ENCODE measurements at places on chromosomes 3 and 15.
A peak's percentile ranks its signal among the peaks of the same experiment; 100 is the strongest.

DNA sequence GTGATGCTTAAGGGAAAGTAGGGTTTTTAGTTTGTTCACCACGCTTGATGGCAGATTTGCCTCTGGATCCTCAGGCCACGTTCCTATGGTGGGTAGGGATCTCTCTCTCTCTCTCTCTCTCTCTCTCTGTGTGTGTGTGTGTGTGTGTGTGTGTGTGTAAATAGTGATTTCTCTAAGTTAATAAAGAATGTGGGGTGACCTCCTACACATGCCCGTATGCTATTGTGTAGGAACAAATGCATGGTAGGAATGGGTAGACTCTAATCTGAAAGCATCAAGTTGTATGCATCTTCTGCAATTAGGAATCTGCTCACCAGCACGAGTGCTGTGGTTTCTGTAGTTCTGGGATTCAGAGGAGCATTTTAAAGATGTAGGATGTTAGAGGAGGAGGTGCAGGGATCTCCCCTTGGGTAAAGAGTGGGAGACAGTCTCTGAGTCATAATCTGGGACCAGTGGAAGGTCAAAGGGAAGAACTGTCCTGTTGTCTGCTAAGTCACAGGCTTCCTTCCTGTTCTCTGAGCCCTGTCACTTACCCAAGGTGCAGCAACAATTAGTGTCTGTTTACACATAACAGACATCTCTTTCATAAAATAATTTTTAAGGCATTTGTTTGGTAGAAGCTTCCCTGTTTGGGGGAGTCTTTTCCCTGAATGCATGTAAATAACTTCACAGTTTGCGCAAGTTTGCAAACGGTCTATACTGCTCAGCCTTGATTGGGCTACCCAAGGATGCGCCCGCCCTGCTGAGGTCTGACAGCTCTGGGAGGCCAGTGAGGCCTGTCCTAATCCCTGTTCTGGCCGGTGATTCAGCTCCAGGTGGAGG is 139.8 kb downstream of the IGF1R start:
- DNase-seq = peak; percentile 40

- DNase-seq = no peak
Observed at GRCh38 chr3:190746986-190747385, 115.5 kb downstream of the GMNC start.

DNA sequence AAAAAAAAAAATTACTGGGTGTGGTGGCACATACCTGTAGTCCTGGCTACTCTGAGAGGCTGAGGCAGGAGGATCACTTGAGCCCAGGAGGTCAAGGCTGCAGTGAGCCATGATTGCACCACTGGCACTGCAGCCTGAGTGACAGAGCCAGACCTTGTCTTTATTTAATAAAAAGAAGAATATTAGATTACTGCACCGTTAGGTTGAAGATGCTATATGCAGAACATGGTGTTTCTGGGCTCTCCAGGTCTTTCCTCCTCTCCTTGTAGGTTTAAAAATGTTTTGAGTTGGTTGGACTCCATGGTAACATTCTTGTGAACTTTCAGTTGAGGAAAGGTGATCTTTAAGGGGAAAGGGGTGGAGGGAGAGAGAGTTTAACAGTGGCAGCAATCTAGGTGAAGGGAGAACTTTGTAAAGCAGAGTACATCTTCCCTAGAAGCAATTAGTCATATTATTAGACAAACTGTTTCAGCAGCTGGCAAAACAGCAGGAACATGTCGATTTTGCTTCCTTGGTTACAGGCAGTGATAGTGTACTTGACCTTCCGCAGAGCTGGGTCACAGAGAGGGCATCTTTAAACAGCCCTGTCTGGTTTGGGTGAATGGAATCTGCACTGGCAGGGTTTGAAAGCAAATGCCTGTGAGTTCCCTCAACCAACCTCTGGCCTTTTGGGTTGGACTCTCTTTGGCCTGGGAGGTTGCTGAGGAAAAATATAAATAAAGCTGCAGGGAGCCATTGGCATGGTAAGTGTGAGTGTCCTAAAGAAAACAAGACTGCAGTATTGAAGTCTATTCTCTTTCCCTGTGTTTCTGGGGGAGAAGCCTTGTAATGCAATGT is 42.8 kb downstream of the NR2C2 start:
- DNase-seq = peak; percentile 41

DNA sequence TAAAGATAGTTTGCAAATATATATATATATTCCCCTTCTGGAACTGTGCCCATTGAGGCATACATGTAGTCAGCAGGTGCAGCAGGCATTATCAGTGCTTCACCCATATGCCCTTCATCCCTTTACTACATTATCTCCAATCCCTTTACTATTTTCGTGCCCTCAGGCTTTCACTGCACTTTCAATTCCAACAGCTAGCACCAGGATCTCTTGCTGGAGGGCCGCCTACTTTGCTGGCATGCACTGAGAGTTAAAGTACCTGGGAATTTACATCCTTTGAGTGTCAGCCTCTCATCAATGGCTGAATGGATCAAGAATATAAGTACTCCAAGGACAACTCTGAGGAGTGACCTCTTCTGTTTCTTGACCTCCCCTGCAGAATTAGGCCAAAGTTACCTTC is 222.1 kb upstream of the CFAP20DC start:
- no peak for DNase-seq

- peak; percentile 98 for DNase-seq
Observed at GRCh38 chr3:14204515-14205284, 26.1 kb downstream of the LSM3 start.

DNA sequence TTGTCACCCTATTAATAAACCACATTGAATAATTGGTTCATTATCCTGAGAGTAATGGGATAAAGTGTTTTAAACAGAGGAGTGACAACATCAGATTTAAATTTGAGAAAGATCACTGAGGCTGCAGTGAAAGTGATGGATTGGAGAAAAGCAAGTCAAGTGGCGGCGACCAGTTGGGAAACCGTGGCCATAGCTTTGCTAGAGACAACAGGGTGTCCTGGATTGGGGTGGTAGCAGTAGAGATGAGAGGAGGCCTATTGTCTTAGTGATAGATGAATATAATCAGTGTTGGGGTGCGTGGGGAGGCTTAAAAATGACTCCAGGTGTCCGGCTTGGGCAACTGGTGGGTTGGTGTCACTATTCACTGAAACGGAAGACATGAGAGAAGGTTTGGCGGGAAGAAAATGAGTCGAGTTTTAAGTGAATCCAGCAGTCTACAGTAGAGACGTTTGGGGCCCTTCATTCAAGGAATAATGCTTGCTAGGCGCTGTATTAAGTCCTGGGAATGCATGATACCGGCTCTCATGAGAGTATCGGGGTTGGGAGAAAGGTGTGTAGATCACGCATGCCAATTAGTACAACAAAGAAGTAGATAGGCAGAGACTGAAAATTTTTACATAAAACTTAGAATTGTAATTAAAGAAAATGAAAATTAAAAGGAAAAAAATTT is 819 bp downstream of the NEK4 start:
- DNase-seq = peak; percentile 9

DNA sequence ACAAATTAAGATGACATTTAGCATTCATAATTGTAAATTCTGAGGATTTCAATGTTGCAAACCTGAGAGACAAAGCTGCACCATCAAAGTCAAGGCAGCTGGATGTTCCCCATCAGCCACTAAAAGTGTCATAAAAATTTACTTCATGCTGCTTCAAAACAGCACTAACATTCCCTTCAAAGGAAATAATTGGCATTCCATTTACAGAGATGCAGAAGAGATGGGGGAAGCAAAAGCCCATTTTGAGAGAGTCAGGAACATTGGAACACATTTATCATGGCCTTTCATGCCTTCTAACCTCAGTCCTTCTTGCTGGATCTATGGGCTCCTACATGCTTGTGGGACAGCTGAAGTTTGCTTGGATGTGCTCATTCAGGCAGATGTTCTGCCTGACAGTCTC is 6.4 kb upstream of the TMEM158 start:
- no peak for DNase-seq
